ENCODE measurements at places on chromosomes 12 and 14.
A peak's percentile ranks its signal among the peaks of the same experiment; 100 is the strongest.

GRCh38 chr14:104805326-104805678 is 4.4 kb downstream of the ZBTB42 start:
- DNase-seq: no peak

DNA sequence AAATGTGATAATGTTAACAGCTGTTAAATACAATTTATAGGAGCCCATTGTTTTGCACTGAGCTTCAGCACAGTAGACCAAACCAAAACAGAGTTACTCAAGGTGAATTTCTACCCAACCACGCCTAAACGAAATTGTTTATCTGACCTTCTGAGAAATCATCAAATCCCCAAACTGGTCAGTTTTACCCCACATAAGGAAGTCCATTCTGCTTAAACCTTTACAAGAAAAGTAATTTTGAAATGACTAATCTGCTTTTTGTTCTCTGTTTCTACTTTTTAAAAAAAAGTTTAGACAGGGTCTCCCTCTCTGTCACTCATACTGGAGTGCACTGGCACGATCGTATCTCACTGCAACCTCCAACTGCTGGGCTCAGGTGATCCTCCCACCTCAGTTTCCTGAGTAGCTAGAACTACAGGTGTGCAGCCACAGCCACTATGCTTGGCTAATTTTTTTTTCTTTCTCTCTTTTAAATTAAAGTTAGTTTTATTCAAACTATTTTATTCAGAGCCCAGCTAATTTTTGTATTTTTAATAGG is 1.4 kb upstream of the RNF10 start:
- no peak for DNase-seq

- DNase-seq: no peak
These were observed 41.2 kb downstream of the TMEM116 start for GRCh38 chr12:111971800-111972199.

DNA sequence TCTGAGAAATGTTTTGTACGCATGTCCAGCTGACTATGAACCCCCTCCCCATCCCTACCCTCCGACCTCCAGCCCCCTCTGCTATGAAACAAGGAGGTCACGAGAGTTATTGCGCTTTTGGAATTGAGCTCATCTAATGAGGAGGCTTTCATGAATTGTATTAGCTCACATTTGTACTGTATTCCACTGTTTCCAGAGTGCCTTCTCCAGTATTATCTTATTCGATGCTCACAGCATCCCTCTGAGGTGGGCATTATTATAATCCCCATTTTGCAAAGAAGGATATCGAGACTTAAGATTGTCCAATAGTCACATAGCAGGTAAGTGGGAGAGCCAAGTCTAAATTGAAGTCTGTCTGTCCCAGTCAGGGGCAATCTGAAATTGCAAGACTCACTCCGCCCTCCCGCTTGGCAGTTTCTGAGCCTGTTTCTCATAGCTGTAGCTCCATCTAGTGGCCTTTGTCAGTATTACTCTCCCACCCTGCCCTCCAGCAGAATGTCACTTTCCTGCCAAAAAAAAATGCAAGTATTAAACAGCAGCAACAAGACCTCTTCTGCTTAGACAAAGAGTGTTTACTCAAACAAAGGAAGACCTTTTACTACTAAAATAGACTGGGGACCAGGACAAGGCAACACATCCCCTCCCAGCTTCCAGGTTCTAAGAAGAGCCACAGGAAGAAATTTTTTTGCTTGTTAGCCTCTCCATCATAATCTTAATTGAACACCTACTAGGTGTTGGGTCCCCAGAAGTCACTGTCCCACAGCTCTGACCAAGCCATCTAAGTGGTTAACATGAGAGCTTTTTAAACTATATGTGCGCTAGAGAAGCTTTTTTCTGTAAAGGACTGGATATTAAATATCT is 48.6 kb upstream of the TMEM233 start:
- DNase-seq: peak; percentile 73

Data from stimulated activated CD8-positive, alpha-beta memory T cell treated with anti-CD3 and anti-CD28 coated beads, Interleukin-4, amount 100 ng/mL, for 48 hours (primary cell).